ENCODE measurements at places on chromosomes 6 and 20. TPM values are rescaled to one million over a fixed set of nuclear protein-coding genes. Genes with fewer than 3 reads are reported as not detected.

- no peak for DNase-seq
Observed at GRCh38 chr6:159047891-159048685, 3.3 kb upstream of the TAGAP start.

DNA sequence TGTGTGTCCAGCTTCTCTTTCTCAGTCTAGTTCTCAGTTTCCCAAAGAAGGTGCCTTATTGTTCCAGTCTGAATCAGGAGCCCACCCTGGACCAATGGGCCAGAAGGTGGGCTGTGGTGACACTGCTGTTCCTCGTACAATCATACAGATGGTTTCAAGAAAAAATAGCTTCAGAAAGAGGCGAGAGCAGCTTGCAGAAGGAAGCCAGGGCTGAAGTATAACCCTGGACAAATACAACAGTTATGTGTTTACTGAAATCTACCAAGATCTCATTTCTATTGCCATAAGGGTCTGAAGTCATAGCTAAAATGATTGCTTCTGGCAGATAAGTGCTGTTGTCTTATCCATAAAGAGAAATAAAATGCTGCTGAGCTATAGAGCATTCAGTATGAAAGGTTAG is 75.4 kb downstream of the PFDN4 start:
- DNase-seq = no peak

- DNase-seq = no peak
Observed at GRCh38 chr6:47822856-47823554, 41.2 kb downstream of the OPN5 start.

DNA sequence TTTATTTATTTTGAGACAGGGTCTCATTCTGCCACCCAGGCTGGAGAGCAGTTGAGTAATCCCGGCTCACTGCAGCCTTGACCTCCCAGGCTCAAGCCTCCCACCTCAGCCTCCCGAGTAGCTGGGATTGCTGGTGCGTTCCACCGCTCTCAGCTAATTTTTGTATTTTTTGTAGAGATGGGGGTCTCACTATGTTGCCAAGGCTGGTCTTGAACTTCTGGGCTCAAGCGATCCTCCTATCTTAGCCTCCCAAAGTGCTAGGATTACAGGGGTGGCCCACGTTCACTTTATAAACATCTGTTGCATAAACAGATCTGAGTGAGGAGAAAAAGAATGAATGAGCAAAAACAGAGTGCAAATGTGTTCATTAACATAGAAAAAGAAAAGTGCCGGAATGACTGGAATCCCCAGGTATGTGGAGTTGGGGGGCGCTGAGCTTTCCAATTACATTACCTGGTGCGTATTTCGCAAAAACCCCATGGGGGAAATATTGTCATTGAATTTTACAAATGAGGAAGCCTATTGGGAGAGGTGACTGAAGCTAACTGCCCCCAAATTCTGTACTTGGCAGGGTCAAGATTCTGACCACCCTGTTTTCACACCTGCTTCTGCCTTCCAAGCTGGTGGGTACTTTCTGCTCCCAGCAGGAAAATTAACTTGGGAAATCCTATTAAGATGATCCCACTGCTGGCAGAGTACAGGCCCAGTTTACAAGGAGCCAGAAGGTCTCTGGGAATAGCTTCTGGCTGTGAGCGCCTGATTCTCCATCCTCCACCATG is 207.7 kb upstream of the JARID2 start:
- no peak for DNase-seq

Gene E2F3
- polyA plus RNA-seq = 7.5 TPM

Gene UBE2J1
- polyA plus RNA-seq = 37.4 TPM

All from forelimb muscle (tissue), 1 donor.